ENCODE measurements at places on chromosomes 2 and 18.

- DNase-seq = peak; percentile 82
Observed at GRCh38 chr2:102841107-102841840, 79.4 kb downstream of the TMEM182 start.

DNA sequence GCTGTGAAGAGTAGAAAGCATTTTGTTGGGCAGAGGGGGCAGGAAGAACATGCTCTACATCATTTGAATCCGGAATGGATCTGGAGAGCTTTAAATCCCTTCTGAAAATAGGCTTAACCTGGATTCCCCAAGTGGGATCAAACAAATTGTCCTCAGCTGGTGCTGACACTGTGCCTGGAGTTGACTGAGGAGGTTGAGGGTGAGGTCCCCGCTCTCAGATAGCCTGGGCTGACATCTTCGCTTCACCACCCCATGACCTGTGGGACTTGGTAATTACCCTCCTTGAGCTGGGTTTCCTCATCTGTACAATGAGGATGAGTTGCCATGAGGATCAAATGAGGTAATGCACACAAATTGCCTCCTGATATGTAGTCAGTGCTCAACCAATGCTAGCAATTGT lies 117.8 kb upstream of the SMAD2 start:
- no peak for DNase-seq

DNA sequence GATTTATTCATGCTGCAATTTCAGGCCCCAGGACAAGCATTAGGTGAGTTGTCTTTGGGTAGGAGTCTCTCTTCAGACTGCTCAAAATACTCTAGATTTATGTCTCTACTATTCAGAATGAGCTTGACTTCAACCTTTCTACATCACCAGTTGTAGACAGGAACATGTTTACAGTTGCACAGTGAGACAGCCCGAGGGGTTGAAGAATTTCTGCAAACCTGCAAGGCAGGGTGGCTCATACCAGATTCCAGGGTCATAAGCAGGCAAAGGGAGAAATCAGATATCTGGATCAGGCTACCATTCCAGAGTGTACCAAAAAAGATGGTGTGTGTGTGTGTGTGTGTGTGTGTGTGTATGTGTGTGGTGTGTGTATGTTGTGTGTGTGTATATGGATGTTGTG lies 112.4 kb downstream of the SPP2 start:
- no peak for DNase-seq

DNA sequence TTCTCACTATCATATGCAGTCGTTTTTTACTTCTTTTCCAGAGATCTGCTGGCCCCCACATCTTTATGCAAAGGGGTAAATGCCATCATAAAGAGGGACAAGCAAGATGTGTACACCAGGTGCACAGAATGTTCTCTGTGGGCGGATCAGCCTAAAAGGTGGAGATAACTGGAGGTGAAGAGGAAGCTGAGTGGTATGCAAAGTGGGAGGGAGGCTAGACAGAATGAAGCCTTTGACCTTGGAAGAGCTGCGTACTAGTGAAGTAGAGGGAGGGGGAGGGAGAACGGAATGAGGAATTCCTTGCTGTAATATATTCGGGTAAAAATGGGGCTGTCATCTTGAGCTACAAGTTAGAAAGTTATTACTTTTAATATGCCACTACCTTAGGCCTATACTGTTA lies 287.5 kb upstream of the VRK2 start:
- DNase-seq = no peak

GRCh38 chr2:18297534-18298058 lies 262.9 kb downstream of the RDH14 start:
- no peak for DNase-seq

DNA sequence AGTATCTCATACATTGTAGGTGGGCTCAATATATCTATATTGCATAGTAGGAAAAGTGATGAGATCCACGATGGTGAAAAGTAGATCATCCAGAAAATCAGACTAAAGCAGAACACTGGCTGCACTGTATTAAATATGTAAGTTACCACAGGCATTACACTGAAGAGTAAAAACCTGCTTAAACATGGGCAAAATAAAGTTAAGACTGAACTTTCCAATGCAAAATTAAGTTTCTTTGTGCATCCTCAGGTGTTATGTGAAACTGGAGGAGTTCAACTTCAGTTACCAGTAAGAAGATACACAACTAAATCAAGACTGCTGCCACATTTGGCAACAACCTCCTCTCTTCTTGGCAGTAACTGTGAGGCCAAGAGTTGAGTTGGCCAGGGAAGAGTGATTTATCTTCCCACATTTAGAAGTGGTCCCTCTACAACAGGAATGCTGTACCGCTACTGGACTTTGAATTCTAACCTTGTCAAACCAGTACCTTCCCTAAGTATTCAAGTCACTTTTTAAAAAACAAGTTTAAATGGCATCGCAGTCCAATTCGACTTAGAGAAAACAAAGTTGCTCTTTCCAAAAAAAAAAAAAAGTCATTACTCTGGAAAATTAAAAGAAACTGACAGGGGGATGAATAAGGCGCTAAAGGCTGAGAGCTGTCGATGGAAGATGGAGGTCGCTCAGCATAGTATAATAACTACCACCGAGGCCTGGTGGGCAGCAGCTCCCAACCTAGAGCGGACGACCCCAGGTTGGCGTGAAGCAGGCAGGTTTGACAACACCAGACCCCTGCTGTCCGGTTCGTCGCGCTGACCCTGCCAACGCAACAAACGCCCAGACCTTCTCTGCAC lies 1.1 kb downstream of the MAP4K3 start:
- peak; percentile 28 for DNase-seq

DNA sequence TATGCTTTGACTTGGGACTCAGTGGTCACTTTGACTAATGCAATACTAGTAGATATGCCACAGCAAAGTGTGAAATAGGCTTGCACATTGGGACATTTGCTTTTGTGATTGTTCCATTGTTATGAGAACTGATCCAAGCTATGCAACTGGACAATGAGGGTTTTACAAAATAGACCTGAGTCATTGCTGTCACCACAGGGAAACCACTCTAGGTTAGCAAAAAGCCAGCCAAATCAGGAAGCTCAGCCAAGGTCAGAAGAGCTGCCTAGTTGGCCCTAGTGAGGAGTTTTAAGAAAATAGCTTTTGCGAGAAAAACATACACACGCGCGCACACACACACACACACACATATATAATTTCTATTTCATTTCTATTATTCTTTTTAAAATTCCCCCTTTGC lies 452.4 kb upstream of the CDH7 start:
- DNase-seq = peak; percentile 32

DNA sequence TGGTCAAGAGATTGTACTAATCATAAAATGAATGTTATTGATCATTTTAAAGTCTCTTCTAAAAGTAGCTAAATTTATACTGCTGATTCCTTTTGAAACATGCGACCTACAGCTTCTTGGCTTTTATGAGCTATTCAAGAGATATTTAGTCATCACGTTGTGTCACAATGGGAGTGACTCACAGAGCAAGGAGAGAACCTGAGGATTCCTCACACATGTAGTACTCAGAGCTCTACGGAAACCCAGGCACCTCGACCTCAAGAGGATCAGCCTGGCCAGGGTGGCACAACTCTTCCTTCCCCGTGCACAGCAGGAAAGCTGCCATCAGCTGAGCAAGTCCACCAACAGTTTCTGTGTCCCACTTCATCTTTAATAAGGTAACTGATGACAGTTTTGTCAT lies at the start of gene DHRS9:
TSS of gene DHRS9 (plus strand) at position 223 of the 400 bp plus-strand sequence. CDS start 12,019 bp downstream, outside the sequence.
- peak; percentile 59 for DNase-seq

GRCh38 chr2:68452158-68452900 lies 14.8 kb downstream of the FBXO48 start:
- no peak for DNase-seq

- no peak for DNase-seq
Observed at GRCh38 chr2:218807626-218808025, 24.0 kb downstream of the PRKAG3 start.

Data from DMS53 (cell line).